ENCODE measurements at places on chromosomes 6 and 20. TPM values are rescaled to one million over a fixed set of nuclear protein-coding genes. Genes with fewer than 3 reads are reported as not detected.

Gene MBOAT1
- total RNA-seq: 21.5 TPM

Gene AP5S1
- 17.3 TPM for total RNA-seq

Gene DTNBP1
- total RNA-seq: 29.2 TPM

Gene ABHD12
- total RNA-seq: 32.9 TPM

Gene CLIC1
- 517 TPM for total RNA-seq

Gene TDRD6
- not detected for total RNA-seq

Gene ACTL10
- total RNA-seq: 3.1 TPM

Gene CALHM6
- 86.6 TPM for total RNA-seq

Gene MCM8
- 21.7 TPM for total RNA-seq

Gene GSTA2
- not detected for total RNA-seq

Gene IL17A
- not detected for total RNA-seq

Gene BPIFA3
- not detected for total RNA-seq

Gene FRK
- 0.02 TPM for total RNA-seq

Gene GRM1
- not detected for total RNA-seq

Gene PSORS1C2
- not detected for total RNA-seq

Gene FOXP4
- total RNA-seq: 6.1 TPM

Gene C6orf163
- 4.0 TPM for total RNA-seq

Gene ADGRF1
- not detected for total RNA-seq

Gene TOMM34
- total RNA-seq: 22.2 TPM

Gene ENPP4
- 6.8 TPM for total RNA-seq

Gene CYP21A2
- 1.0 TPM for total RNA-seq

Gene SRSF12
- not detected for total RNA-seq

Gene ADTRP
- total RNA-seq: 9.2 TPM

Gene SLC17A5
- total RNA-seq: 6.0 TPM

Gene SMLR1
- total RNA-seq: not detected

Gene SOX18
- 1.8 TPM for total RNA-seq

Gene DEFB132
- total RNA-seq: not detected

Gene TBXT
- not detected for total RNA-seq

Gene GNRH2
- total RNA-seq: 1.3 TPM

Gene CRISP3
- total RNA-seq: not detected

Gene ENPP5
- total RNA-seq: not detected

Gene PPP1R16B
- 102 TPM for total RNA-seq

Gene FARS2
- 20.1 TPM for total RNA-seq

Gene ARMH2
- total RNA-seq: 1.6 TPM

Gene OOEP
- 1.0 TPM for total RNA-seq

Gene AIF1
- 54.0 TPM for total RNA-seq

Gene CRIP3
- total RNA-seq: 0.27 TPM

Gene ZNF311
- total RNA-seq: 0.66 TPM

Gene SIRPB1
- 4.5 TPM for total RNA-seq

Gene SLC35B2
- 31.6 TPM for total RNA-seq

Gene TSHZ2
- 28.4 TPM for total RNA-seq

Gene RIMS4
- not detected for total RNA-seq

Gene TRMT6
- 19.9 TPM for total RNA-seq

Gene ZBTB12
- 2.2 TPM for total RNA-seq

Gene ASCC3
- 76.7 TPM for total RNA-seq

Gene PNLDC1
- total RNA-seq: 0.74 TPM

Gene PACRG
- total RNA-seq: not detected

Gene ZNF165
- total RNA-seq: 0.44 TPM
